SW 1271 (cell line): ENCODE measurements at places on chromosomes 3 and 15.

- DNase-seq = no peak
Observed at GRCh38 chr3:31322460-31322859, 210.3 kb upstream of the STT3B start.

DNA sequence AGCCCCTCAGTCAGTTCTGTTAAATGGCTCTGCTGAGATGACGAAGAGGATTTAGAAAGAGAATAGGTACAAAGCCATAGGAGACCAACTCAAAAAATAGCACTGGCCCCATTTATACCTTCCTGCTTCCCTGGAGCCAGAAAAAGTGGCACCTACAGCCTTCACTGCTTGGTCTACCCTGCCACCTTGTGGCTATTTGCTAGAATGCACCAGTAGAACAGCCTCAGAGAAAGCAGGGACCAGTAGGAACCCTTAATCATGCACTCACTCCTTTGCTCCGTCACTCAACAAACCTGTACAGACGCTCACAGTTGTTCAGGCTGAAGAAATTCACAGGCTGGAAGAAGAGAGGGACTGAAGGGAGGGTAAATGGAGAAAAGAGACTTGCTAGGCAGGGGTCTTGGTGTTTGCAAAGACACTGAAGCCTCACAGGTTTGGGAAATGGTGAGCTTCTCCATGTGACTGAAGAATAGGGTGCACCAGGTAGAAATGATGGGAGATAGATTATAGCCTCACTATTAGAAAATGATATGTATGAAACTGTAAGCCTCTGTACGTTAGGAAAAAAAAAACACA, 12.1 kb upstream of the RTP2 start:
- peak; percentile 55 for DNase-seq

DNA sequence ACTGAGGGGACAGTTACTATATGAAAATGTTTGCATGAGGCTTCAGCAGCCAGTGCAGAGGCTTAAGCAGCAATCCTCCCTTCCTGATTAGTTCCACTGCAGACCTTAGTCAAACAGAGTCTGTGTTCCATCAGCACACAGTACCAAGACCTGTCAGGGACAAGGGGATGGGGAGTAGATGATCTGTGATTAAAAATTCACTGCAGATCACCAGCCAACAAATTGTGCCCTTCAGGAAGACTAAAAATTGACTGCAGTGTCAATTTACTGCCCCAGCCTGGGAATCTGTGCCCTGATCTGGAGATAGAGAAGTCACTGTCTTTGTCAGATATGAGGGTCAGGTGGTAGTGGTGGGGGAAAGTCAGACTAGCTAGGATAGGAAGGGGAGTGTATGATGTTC, 13.8 kb upstream of the NMNAT3 start:
- DNase-seq = no peak

DNA sequence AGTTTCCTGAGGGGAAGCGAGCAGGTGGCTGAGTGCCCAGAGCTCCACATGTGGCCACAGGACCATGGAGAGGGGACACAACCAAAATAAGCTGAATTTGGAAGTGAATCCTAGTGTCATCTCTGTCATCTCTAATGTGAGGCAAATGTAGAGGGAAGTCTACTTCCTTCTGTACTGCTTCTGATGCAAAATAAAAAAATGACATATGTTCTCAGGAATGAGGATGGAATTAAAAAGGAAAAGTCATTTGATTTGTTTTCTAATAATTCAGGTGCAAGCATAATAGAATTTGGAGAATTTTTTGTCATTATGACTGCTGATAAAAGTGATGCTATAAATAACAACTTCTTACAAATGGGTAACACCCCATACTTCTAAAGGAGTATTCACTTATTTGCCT, 59.5 kb upstream of the POU1F1 start:
- DNase-seq = no peak

- no peak for DNase-seq
Observed at GRCh38 chr3:14565868-14566588, 25.9 kb upstream of the GRIP2 start.

DNA sequence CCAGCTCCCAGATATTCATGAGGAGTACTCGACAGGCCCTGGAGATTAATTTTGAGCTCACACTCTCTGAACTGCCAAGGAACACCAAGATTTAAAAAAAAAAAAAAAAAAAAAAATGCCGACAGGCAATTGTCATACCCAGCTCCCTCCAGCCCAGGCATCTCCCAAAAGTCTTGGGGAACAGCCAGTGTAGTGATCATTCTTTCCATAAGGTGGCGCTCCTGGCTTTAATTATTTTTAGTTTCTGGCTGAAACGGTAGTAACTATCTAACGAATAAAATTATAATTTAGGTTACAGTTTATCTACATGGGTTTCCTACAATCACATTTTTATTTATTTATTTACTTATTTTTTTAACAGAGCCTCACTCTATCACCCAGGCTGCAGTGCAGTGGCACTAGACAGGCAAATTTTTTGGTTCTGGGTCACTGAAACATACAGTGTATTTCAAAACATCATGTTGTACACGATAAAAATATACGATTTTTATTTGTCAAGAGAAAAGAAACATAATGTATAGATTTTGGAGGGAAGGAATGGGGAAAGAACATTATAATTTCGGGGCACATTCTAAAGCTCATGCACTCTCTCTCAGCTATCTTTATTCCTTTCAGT, 157.3 kb downstream of the ADAMTS9 start:
- DNase-seq = no peak

DNA sequence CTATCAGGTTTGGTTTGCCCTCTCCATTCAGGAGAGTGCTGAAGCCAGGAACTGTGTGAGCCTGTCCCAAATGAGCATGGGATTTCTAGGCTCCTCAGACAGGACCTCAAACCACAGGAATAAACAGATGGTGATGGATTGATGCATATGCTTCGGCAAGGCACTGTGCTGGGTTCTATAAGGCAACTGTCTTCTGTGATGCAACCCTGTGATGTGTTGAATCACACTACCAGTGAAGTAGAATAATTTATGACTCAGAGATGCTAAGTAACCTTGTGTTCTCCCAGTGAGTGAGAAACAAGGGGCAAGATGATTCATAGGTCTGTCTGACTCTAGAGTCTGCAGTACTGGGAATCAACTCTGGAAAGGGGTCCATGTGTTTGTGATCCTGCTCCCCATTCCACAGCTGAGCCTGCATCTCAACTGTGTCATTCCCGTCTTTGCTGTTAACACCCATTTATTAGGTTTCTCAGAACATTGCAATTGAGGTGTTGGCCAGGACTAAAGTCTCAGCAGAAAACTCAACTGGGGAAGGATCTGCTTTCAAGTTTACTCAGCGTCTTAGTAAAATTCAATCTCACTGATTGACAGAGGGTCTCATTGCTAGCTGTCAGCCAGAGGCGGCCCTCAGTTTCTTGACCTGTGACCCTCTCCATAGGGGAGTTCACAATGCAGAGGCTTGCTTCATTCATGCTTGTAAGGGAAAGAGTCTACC, 510.1 kb upstream of the CFAP20DC start:
- DNase-seq = no peak

DNA sequence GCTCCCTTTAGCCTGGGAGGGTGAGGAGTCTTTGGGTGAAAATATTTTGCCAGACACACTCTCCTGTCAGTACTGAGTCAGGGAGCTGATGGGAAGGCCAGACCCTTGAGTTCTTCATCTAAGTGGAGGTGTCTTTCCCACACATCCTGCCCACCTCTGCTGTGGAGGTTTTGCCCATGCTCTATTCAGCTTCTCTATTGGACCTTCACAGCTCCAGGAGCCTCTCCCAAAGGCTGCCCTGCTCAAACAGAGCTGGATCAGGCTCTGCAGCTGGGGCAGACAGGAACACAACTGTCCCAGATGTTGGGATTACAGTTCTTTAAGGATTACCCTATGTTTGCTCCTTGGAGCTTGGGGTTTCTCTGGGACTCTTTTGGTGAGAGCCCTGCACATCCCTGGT, 77.9 kb downstream of the SPSB4 start:
- no peak for DNase-seq

DNA sequence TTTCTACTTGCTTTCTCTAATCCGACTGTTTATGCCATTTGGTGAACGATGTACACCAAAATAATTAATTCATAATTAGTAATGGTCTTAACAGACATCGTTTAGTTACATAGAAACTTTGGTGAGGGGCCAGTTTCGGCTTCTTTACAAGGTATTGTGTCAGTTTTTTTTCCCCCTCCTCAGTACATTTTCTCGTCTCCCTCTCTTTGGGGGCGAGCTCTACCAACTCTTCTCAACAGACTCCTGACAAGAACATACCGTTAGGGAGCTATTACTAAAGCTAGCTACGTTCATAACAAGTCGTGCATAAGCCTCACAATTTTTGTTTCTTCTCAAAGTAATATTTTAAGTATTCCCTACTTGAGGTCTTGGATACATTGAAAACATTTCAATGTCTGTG, 1.4 kb downstream of the U2SURP start:
- no peak for DNase-seq

DNA sequence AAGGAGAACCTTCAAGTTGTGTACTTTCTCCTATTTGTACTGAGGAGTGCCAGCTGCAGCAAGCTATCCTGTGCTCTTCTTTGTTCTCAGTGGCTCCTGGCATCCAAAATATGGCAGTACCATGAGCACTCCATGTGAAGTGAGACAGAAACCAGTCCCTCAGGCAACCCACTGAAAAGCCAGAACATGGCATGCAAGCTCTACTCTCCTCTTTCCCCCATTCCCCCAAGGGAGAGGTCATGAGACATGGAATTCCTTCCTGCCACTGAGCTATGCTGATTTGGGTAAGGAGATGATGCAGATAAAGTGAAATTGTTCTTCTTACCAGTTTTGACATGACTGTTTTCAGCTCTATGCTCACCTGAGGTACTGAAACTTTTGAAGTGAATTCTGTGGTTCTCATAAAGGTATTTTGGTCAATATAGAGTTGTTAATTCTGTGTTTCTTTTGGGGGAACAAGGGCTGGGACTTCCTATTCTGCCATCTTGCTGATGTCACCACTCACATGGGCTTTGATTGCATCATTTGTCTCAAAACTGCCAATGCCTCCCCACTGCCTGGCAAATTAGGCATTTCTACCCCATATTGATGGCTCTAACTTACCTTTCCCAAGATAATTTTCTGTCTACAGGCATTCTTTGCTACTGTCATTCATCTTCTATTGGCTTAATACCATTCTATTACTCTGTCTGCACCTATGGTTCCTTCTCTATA, 22.8 kb upstream of the CEP152 start:
- no peak for DNase-seq

- no peak for DNase-seq
Observed at GRCh38 chr15:100484443-100484842, 44.3 kb downstream of the CERS3 start.

DNA sequence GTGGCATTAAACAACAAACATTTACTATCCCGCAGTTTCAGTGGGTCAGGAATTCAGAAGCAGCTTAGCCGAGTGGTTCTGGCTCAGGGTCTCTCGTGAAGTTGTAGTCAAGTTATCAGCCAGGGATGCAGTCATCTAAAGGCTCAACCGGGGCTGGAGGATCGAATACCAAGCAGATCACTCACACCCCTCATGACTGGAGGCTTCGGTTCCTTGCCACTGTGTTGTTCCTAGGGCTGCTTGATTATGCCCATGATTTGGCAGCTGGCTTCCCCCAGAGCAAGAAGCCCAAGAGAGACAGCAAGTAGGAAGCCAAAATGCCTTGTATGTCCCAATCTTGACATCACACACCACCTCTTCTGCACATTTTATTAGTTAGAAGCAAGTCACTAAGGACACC, 33.9 kb upstream of the CDCP1 start:
- DNase-seq = no peak

GRCh38 chr15:90557186-90558084, 27.7 kb downstream of the CRTC3 start:
- no peak for DNase-seq

DNA sequence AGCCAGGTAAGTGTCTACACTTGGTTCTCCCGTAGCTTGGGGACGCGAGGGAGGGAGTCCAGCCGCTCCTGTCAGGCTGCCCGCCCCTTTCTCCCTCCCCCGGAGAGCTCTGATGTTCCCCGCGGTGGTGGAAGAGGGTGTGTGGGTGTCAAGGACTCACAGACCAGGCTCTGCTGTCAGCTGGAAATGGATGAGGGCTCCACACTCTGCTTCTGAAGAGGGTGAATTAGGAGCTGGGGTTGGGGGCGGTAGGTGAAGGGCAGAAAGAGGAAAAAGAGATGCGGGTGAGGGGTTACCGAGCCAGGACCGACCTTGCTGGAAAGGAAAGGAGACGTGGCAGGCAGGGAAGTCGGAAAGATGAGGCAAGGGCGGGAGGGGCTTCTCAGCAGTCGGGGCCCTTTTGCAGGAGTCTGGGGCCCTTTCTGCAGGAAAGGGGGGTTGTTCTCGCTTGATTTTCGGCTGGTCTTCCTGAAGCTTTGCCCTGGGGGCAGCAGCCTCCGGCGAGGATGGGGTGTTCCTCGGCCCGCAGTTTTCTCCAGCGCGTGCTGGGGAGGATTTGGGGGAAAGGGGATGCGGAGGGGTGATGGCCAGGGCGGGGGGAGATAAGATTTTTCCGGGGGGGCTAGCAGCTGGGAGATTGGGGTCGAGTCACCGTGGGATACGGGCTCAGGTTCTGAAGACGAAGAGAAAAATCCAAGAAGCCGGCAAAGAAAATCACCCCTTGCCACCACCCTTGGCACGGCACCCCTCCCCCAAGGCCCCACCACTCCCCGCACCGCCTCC, 602 bp upstream of the BAHD1 start:
- no peak for DNase-seq

DNA sequence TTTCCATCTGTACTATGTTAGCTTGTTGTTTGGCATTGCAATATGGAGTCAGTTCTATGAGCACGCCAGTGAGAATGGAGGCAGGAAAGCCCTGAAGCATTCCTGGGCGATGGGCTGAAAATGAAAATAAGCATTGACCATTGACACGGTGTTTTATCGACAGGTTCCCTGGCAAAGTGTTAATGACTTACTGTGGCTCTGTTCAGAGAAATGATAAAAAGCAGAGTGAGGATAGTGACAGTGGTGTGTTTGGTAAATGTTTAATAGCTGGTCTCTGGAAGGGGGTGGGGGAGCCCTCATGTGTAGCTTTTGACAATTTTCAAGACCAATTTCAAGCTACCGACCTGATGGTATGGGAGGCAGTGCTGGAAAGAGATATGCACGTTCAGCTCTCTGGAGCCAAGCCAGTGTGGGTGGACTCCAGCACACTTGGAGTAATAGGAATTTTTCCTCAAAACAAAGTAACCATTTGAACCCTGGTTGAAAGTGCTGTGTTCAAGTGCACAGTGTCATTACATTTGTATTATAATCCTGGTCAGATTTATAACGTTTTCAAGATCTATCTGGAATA, 341.7 kb upstream of the ROBO2 start:
- DNase-seq = no peak

GRCh38 chr3:25713341-25713985, 48.8 kb upstream of the TOP2B start:
- DNase-seq = no peak

GRCh38 chr3:196057760-196058331, 24.0 kb downstream of the TFRC start:
- no peak for DNase-seq

- DNase-seq = no peak
Observed at GRCh38 chr3:188165596-188165995, 11.6 kb downstream of the LPP start.

GRCh38 chr3:31748281-31748932, 215.7 kb downstream of the STT3B start:
- no peak for DNase-seq
